ENCODE measurements at places on chromosomes 7 and 10.

- DNase-seq, result no peak
These were observed 3.2 kb upstream of the MRPS24 start for GRCh38 chr7:43872406-43873110.

- DNase-seq, result no peak
These were observed 173.6 kb upstream of the CXCL12 start for GRCh38 chr10:44558521-44558920.

DNA sequence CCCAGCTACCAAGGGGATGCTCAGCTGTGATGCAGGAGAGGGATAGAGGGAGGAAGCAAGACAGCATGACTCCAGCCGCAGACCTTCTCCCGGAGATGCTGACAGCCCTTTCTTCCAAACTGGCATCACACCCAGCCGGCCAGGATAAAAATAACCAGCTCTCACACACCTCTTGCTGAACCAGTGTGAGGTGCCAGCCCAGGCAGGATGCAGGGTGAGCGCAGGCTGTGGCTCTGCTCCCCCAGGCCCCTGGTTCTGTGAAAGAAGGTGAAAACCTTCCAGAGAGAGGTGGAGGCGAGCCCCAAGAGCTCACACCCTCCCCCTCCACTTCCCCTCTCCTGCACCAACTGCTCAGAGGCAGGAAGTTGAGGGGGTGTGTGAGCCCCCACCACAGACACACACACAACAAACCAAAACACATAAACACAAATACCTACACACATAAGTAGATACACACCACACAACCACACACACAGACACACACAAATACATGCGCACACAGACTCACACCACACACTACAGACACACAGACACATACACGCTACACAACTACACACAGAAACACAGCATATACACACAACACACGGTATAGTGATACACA, 4.0 kb downstream of the GPR15LG start:
- no peak for DNase-seq

GRCh38 chr10:124480860-124481259, 19.2 kb downstream of the LHPP start:
- no peak for DNase-seq

DNA sequence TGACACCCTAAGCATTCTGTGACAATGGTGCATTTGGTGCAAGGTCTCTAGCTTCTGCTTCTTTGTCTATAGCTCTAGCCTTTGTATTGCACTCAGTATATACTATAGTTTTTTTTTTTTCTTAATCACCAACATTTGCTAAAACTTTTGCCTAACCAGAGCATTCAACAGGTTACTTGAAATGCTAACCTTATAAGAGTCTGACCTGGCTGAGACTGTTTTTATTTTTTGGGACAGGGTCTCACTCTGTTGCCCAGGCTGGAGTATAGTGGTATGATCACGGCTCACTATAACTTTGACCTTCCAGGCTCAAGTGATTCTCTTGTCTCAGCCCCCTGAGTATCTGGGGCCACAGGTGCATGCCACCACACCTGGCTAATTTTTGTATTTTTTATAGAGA, 92.4 kb downstream of the ZNF365 start:
- DNase-seq, result no peak

DNA sequence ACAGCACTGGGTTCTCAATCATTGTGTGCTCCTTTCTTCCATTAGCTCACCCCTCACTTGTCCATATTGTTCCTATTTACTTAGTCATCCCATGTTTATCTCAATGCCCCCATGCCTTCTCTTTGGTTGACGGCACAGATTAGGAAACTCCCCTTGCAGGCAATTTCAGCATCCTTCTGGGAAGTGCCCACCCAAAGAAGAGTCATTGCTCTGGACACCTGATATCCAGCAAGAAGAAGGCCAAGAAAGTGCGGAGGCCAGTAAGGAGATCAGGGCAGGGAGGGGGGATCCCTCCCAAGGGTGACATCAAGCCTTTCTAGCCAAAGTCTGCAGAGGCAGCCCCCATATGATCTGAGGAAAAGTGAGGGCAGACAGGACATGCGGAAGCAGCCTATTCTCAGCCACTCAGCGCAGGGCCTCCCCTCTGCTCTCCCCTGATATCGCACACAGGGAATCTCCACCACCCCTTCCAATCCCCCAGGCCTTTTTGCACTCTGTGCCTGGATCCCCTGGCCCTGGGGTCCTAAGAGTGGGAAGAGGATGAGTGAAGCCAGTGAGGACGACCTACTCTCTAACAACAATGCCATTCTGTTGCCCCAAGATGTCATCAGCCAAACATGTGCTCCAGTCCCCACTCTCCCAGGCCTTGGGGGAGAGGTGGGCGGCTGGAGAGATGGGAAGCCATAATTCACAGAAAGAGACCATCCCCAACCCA, 1.8 kb downstream of the TRPV6 start:
- DNase-seq, result no peak

- no peak for DNase-seq
These were observed at the start of gene ST8SIA6 for GRCh38 chr10:17454161-17455014. Gene ST8SIA6, minus strand, starts transcription at chr10:17454595. Its CDS starts 340 bp downstream, at chr10:17454255.

DNA sequence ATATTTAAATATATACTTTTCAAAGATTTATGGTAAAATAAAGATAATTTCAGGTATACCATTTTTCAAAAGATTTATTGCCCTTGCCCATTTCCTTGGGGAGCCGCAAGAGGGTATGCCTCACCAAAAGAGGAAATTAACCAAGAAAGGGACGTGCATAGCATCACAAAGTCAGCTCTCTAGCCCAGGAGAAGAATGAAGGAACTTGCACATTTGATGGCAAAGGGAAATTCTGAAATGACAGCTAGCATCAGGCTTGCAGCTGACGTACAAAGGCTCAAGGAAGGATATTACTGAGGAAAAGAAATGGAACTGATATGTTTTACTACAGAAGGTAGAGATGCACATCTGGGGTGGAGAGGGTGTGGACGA, 93.6 kb upstream of the RSU1 start:
- DNase-seq, result no peak

All from SHP77 (cell line).